ENCODE measurements at places on chromosomes 6 and 20.

DNA sequence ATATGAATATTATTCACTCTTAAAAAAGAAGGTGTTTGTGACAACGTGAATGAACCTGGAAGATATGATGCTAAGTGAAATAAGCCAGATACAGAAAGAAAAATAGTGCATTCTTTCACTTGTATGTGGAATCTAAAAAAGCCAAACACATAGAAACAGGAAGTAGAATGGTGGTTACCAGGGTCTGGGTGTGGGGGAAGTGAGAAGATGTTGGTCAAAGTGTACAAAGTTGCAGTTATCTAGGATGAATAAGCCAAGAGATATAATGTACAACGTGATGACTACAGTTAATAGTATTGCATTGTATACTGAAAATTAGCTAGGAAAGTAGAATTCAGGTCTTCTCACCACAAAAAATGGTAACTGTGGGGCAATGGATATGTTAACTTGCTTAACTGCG is 151.1 kb upstream of the HCRTR2 start:
- DNase-seq: no peak

- DNase-seq: no peak
Observed at GRCh38 chr6:124964764-124965105, 2.5 kb downstream of the RNF217 start.

DNA sequence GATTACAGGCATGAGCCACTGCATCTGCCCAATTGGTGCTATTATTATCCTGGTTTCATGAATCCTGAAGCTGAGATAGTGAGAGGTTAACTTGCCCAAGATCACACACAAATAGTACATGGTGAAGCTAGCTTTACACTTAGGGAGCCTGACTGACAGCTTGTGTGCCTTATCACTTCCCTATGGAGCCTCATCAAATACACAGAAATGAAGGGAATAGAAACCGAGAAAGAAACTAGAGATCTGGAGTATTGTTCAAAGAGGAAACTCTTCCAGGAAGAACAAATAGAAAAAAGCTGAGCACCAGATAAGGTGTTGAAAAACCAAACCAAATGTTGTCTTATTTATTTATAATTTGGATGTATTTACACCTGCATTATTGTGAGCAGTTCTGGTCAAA is 155.0 kb upstream of the CITED2 start:
- no peak for DNase-seq

DNA sequence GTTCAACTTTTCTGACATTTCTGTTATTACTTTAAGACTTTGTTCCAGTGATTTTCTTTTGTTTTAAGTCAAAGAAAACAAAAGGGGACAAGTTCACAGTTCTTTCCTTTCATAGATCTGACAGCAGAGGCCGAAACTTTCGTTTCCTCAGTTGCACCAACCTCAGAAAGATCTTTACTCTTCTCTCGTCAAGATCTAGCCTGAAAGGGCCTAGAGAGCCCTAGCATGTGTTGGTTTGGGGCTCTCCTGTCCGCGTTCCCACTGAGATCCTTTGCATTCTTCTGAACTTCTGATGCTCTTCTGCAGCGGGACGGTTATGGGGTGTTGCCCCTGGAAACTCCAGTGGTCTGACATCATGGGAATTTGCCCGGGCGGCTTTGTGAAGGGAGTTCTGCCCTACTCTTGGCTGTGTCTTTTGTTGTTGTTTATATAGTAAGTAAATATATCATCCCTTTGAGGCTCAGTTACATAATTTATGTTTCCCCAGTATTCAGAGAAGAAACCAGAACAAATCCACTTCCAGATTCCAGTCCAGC is 129.1 kb downstream of the SASH1 start:
- no peak for DNase-seq

- DNase-seq: no peak
Observed at GRCh38 chr6:24743265-24743943, 24.4 kb upstream of the C6orf62 start.

GRCh38 chr6:90478278-90478677 is 108.6 kb downstream of the MAP3K7 start:
- DNase-seq: no peak

GRCh38 chr6:74420221-74420620 is 724.2 kb downstream of the CD109 start:
- no peak for DNase-seq

DNA sequence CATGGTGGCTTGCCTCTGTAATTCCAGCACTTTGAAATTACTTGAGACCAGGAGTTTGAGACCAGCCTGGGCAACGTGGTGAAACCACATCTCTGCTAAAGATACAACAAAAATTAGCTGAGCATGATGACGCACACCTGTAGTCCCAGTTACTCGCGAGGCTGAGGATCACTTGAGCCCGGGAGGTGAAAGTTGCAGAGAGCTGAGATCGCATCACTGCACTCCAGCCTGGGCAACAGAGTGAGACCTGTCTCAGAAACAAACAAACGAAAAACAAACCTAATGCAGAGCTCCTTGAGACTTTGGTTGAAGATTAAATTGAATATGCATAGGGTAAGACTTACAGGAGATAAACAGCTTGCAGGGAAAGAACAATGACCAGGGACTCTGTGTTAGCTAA is 80.8 kb downstream of the SCAF8 start:
- no peak for DNase-seq

GRCh38 chr20:46772901-46773300 is 63.5 kb downstream of the SLC2A10 start:
- no peak for DNase-seq

All from activated gamma-delta T cell (primary cell).